ENCODE measurements at places on chromosomes 3 and 15. TPM values are rescaled to one million over a fixed set of nuclear protein-coding genes. Genes with fewer than 3 reads are reported as not detected.

GRCh38 chr15:86002444-86002843 is 77.2 kb upstream of the AGBL1 start:
- DNase-seq, result no peak

GRCh38 chr3:133980550-133980949 is 49.2 kb downstream of the SLCO2A1 start:
- no peak for DNase-seq

DNA sequence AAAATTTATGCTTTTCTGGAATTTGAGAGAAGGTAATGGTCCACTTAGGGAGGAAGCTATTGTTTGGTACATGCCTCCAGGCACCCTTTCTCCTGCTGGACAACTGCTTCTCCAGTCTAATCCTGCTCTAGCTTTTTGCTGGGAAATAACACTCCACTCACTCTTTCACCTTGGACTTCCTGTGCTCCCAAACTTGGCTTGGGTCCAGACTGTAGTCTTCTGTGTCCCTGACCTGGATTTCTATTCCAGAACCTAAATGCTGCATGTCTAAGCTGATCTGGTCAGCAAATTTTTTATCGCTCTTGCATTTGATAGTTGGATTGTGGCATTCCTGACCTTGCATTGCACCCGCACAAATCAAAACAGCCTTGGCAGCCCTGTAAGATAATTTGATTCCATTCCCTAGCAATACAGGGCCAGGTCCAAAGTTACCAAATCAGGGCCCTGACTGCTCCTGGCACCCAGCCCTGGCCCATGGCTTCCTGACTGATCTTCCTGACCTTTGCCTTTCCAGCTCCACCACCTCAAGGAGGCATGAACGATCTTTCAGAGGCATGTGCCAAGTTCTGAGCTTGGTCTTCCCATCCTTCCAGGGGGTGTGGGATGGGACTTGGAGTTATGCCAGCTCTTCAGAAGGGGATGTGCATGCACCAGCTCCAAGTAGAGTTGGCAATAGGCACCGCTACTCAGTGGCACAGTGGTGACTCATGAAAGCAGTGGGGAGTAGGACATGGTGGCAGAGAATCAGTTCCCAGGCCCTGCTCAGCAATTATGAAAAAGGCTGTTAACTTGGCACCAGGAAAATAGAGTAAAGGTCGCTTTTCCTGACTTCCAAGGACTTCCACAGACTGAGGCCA is 43.9 kb upstream of the GOLGA8J start:
- DNase-seq, result no peak

The OCA2 gene
- total RNA-seq, result not detected

The ARL6 gene
- total RNA-seq, result 14.6 TPM

- DNase-seq, result no peak
These were observed 1.2 kb upstream of the SNAPC5 start for GRCh38 chr15:66498501-66499386.

Data from PC-9 (cell line).